ENCODE measurements at places on chromosomes 4 and X.

DNA sequence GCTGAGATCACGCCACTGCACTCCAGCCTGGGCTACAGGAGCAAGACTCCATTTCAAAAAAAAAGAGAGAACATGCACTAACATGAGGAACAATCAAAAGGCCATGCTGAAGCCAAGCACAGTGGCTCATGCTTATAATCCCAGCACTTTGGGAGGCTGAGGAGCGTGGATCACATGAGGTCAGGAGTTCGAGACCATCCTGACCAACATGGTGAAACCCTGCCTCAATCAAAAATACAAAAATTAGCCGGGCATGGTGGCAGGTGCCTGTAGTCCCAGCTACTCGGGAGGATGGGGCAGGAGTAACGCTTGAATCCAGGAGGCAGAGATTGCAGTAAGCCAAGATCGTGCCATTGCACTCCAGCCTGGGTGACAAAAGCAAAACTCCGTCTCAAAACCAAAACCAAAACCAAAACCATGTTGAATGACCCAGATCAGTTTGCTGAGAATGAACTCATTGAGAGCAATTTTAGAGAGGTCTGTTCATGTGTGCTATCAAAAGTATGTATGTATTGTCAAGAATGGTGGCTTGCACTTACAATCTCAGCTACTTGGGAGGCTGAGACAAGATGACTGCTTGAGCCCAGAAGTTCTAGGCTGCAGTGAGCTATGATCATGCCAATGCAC is 44.8 kb downstream of the PDS5A start:
- no peak for DNase-seq

- no peak for DNase-seq
These were observed 990.0 kb upstream of the PABPC4L start for GRCh38 chr4:135191596-135191995.

DNA sequence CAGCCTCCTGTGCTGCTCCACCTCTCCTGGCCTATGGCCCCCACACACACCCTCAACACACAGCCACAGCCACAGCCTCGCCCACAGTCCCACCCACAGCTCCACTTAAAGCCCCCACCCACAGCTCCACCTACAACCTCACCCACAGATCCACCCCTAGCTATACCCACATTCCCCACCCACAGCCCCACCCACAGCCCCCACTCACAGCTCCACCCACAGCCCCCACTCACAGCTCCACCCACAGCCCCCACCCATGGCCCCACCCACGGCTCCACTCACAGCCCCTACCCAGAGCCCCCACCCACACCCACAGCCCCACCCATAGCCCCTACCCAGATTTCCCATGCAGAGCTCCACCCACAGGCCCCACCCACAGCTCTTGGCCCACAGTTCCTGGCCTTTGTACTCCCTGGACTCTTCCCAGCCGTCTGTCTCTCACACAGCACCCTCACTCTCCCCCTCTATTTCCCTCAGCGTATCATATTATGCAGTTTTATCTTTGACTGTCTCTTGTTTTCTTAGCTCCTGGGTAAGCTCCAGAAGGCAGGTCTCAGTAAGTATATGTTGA is 322.5 kb downstream of the EVC2 start:
- no peak for DNase-seq

- DNase-seq, result no peak
These were observed 37.0 kb downstream of the GALNT7 start for GRCh38 chr4:173205656-173206055.

DNA sequence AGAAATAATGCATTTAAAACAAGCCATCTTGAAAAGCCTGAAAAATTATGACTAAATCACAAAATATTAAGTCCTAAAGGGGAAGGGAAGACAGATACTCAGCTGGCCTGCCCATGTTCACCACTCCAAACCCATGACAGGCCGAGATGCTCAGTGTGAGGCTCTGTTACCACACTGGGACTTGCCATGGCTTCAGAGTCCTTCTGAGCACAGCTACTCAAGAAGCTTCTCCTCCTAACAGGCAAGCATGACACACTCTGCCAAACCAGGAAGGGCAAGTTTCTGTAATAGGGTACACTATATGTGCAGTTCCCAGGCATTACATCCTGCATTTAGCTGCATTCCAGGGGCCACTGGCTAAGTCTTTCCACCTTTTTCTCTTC is 34.0 kb upstream of the CYBB start:
- no peak for DNase-seq

DNA sequence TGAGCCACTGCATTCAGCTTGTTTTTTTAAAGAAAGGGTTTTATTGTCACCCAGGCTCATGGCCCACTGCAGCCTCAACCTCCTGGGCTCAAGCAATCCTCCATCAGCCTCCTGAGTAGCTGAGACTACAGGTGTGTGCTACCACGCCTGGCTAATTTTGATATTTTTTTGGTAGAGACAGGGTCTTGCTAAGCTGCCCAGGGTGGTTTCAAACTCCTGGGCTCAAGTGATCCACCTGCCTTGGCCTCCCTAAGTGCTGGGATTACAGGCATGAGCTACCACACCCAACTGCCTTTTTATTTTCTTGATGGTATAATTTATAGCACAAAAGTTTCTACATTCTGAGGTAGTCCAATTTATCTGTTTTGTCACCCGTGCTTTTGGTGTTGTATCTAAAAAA is 38.9 kb downstream of the SAT1 start:
- no peak for DNase-seq

GRCh38 chr4:104989371-104989770 is 157.3 kb upstream of the TET2 start:
- peak; percentile 29 for DNase-seq

- peak; percentile 48 for DNase-seq
These were observed 220.7 kb upstream of the EMCN start for GRCh38 chr4:100738196-100739165.

- no peak for DNase-seq
These were observed 117.9 kb downstream of the TBC1D19 start for GRCh38 chr4:26701786-26702227.

DNA sequence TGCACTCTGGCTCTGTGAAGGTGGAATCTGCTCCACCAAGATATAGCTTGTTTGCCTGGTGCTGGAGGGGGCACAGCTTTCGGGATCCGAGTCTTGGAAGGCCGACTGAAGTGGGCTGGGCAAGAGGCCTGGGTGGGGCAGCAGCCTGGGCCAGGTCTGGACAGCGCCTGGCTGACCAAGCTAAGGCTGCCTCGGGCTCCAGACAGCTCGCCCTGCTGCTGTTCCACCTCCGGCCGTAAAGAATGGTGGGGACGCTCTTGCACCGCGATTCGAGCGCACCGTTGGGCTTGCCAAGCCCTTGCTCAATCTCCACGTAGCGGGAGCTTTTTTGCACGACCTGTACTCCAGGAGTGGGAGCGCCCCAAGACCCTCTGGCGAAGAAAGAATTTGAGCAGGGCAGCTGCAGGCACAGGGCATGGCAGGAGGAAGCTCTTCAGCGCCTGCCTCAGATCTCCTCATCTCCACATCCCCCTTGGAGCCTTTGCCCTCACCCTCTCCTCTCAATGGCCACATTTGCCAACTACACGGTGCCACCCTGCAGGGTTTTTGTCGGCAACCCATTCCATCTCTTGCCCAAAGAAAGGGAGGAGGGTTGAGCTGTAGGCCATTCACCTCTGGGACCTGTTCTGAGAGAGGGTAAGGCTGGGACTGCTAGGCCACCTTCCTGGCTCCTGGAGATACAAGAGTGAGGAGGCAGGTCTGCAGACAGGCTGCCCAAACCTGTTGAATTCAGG is 18.9 kb downstream of the CNGA2 start:
- peak; percentile 48 for DNase-seq

DNA sequence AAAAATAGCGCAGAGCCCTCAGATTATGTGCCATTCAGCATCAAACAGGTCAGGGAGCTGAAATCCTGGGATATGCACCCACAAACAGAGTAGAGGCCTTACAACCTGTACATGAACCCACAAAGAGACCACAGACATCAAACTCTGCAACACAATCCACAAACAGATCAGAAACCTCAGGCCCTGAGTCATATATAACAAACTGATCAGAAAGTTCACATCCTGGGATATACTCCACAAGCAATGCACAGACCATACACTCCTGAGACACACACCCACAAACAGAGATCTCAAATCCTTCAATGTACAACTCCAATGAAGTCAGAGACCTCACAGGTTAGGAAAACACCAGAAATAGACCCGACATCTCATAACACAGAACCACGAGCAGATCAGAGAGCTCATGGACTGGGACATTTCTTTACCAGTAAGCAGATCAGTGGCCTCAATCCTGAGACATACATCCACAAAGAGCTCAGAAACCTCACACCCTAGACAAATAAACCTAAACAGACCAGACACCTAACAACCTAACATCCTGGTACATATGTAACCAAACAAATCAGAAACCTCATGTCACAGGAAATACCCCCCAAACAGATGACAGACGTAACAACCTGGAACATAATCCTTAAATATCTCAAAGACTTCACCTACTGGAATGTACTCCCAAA is 24.2 kb downstream of the SUV39H1 start:
- no peak for DNase-seq

GRCh38 chr4:3599951-3600350 is 67.7 kb upstream of the LRPAP1 start:
- no peak for DNase-seq

- no peak for DNase-seq
These were observed 7.6 kb downstream of the ZIC3 start for GRCh38 chrX:137573324-137574101.

DNA sequence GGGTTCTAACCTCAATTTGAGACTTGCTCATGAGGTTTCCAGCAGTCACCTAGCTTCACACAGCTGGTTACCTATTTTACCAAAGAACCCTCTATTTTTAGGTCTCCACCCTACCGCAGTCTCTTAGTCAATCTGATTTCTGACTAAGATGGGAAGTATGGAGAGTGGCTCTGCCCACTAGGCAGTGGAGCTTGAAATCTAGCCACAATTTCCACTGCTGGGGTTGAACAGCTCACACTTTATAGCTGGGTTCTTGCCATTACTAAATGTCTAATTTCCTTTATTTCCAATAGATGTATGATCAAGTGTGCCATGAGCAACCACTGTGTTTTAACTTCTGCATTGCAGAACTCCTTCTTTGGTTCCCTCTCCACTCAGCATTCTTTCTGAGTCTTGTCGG is 43.1 kb downstream of the GASK1B start:
- DNase-seq, result no peak

DNA sequence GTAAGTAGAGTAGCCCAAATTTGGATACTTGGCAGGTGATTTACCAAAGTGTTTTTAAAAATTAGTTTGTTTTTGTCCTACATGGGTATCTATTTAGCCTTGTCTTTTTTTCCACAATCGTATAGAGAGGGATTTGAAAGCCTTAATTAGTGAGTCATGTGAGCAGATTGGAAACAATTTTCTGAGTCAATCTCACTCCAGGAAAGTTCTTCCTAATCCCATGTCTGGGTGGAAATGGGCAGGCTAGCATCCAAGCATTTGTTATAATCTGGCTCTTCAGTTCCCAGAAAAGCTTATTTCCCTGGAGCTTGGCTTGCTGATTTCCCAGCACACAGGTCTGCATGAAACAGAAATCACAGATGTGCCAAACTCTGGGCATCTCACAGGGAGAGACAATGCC is 426.9 kb upstream of the BOD1L1 start:
- no peak for DNase-seq

GRCh38 chr4:7705062-7705461 is 234.6 kb downstream of the AFAP1 start:
- no peak for DNase-seq

- DNase-seq, result no peak
These were observed 4.3 kb upstream of the NAA15 start for GRCh38 chr4:139297001-139297410.

- no peak for DNase-seq
These were observed 24.8 kb downstream of the EVC2 start for GRCh38 chr4:5683566-5683965.

GRCh38 chr4:16224264-16225166 is 1.8 kb downstream of the TAPT1 start:
- DNase-seq, result no peak

DNA sequence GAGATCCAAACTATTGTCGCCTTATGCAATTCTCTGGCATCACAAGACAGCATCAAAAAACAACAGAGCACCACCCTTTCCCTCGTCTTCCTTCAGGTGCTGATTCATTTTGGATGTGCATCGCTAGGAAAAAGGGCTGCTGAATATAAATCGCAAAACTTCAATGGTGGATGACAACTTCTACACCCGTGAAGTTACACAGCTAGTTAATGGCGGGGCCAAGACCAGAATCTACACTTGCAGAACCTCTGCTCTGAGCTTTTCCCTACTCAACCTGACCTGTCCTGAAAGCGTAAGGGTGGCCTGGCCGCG is 674 bp downstream of the GNPDA2 start:
- no peak for DNase-seq

GRCh38 chrX:12986164-12986779 is 11.4 kb downstream of the TMSB4X start:
- DNase-seq, result no peak

- no peak for DNase-seq
These were observed 203.0 kb upstream of the GPR101 start for GRCh38 chrX:137236837-137237236.

DNA sequence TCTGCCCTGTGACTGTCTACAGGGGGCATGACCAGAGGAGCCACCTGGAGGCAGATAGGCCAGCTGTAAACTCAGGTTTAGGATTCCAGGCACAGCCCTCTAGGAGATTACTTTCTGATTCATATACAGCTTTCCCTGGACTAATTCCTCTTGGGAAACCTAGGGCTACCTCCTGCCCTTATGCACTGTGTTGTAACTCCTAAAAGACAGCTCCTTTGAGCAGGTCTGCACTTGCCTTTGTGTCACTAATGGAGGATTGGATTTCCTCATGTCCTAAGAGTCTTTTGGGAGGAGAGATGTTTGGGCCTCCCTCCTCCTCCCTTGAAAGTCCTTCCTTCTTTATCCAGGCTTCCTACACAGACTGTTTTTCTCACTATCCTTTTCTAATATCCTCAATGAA is 202.0 kb downstream of the PCDH19 start:
- DNase-seq, result no peak

GRCh38 chr4:123580981-123581664 is 184.5 kb downstream of the SPRY1 start:
- no peak for DNase-seq

DNA sequence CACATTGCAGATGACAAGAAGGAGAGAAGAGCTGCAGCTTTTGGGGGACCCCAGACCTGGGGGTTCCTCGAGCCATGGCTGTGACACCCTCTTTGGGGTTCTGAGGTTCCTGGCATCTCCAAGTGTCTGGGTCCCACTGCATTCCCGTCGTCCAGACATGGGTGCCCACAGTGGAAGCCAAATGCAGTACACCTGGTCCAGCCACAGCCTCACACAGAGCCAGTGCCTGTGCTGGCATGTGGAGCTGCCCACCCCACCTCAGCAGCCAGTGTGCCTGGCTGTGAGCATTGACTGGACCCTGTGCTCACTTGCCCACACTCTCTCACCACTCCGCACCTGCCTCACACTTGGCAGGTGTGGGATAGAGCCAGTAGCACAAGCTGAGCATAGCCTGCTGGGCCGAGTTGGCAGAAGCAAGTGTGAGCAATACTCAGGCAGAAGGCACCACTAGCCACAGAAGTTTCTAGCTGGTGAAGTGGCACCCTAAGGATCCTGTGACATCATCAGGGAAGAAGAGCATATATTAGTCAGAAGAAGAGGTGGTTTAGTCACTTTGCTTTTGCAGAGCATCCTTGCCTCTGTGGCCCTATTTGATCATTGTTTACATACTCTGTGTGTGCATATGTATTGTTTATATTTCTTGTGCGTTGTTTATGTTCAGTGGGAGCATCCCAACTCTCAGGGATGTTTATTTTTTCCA is 65.0 kb upstream of the MAGEB2 start:
- no peak for DNase-seq
